ENCODE measurements at places on chromosomes 4 and X.

GRCh38 chr4:124854968-124855367 lies 142.4 kb upstream of the ANKRD50 start:
- DNase-seq = no peak

DNA sequence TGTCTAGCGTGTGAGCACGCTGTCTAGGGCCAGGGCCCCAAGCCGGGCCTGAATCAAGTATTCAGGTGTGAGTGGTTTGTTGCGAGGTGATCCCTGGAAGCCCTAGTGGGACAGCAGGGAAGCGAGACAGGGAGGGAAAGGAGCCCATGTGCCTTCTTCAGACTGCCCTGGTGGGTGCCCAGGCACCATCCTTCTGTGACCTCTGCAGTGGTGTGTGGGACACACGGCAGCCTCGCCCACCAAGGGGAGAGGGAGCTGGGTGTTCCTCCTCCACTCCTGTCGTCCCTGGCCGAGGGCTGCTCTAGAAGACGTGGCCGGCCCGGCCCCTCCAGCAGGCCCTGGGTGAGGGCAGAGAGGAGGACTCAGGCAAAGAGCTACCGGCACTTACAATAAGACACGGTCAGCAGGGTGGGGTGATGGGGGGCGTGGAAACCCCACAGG lies 47.4 kb downstream of the HTRA3 start:
- no peak for DNase-seq

GRCh38 chr4:189530848-189531247 lies 409.8 kb upstream of the FRG1 start:
- no peak for DNase-seq

- DNase-seq = no peak
Measured at GRCh38 chr4:53100501-53101190, 238.5 kb downstream of the RASL11B start.

GRCh38 chrX:9856588-9856987 lies 70.4 kb downstream of the SHROOM2 start:
- no peak for DNase-seq

DNA sequence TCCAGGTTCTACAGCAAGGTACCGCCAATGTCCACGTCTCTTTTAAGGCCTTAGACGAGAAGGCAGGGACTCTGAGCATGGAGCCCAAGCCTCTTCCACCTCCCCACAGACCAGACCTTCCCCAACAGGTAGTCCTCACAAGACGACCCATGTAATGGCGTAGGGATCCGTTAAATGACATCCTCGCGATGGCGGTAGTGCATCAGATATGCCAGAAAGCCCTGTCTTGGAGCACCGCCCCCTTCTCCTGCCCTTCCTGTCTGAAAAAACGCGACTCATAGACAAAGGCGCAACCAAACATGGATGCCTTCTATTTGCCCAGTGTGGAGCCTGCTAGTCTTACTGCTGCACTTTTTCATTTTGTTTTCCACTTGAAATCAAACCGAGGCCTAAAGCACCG lies 185.4 kb downstream of the OR13H1 start:
- peak; percentile 48 for DNase-seq

GRCh38 chr4:151674804-151675391 lies 85.9 kb downstream of the GATB start:
- no peak for DNase-seq

- no peak for DNase-seq
Measured at GRCh38 chr4:7369511-7369910, 65.2 kb downstream of the PSAPL1 start.

DNA sequence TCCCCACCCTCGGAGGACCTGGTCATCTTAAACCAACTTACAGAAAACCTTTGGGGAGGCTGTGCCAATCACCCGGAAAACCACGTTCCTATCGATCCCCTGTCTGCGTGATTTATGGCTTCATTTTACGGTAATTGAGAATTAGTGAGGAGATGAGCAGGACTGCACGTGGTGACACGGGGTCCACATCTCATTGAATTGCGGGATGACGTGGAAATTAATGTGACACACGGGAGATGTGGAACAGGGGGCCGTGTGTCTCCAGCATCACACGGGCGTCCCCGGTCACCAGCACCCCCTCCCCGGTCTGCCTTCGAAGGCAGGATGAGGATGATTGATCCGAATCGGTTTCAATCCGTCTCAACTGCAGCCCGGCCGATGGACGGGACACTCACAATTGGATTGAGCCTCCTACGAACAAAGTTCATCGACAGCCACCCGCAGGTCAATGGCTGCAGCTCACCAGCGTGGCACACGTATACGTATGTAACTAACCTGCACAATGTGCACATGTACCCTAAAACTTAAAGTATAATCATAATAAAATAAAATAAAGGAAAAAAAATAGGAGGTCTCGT lies 160.3 kb downstream of the SHOX start:
- DNase-seq = no peak

- DNase-seq = no peak
Measured at GRCh38 chr4:167119392-167119791, 114.9 kb downstream of the SPOCK3 start.

GRCh38 chr4:22897520-22898108 lies 204.9 kb downstream of the GBA3 start:
- DNase-seq = peak; percentile 26

DNA sequence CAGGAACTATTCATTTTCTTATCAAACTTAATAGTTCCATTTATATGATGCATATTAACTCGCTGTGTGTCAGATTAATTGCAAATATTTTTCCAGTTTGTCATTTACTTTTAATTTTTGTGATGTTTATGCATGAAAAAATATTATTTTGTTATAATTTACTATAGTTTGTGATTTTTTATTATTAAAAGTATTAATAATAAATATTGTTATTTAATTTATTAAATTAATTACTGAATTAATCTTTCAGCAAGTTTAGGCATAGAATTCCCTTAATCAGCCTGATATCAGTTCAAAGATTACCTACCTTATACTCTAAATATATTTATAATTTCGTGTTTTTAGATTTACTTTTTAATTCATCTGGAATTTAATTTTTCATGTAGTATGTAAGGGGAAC lies 15.5 kb upstream of the ATOH1 start:
- no peak for DNase-seq

- no peak for DNase-seq
Measured at GRCh38 chr4:111400741-111401140, 744.5 kb upstream of the FAM241A start.

- no peak for DNase-seq
Measured at GRCh38 chr4:158771776-158772175, 3.0 kb downstream of the FNIP2 start.

GRCh38 chr4:19739101-19739651 lies 512.5 kb upstream of the SLIT2 start:
- peak; percentile 63 for DNase-seq

DNA sequence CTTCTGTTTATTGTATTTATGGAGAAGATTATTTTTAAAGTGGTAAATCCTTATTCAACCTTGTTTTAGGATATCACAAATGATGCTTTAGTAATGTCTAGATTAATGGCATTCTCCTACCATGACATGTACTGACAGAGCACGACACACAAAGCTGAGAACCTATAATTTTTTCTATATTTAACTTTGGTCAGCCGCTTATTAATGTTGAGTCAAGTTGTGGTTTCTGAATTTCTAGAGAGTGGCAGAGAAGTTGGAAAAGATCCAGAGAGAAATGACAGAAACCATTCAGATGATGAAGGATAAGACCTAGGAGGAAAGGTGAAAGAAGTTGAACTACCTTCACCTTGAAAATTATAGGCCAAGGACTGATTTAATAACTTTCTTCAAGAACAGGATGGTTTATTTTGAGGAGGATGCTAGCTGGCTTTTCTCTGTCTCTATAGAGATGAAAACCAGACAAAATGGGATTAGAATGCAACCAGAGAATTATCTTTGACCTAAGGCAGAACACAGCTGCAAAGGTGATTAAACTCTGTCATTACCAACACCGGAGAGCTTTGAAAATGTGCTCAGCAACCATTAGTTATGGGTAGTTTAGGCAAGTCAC lies 62.6 kb upstream of the TSPAN5 start:
- peak; percentile 49 for DNase-seq

- no peak for DNase-seq
Measured at GRCh38 chr4:144295286-144295995, 154.9 kb upstream of the GYPA start.

DNA sequence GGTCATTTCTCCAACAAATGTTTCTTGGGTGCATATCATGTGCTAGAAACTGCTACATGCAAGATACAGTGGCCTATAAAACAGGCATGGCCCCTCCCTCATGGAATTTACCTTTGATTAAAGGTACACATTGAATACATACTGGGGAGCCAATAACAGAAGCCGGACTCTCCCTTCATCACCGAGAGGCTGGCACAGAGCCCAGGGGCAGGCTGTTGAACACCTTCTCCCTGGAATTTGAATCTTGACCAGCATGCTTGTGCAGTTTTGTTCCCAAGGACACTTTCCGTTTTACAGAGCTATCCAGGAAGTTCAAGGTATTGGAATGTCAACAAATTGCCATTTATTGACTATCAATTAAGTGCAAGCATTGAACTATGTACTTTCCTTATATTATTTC lies 33.2 kb downstream of the PPARGC1A start:
- no peak for DNase-seq

DNA sequence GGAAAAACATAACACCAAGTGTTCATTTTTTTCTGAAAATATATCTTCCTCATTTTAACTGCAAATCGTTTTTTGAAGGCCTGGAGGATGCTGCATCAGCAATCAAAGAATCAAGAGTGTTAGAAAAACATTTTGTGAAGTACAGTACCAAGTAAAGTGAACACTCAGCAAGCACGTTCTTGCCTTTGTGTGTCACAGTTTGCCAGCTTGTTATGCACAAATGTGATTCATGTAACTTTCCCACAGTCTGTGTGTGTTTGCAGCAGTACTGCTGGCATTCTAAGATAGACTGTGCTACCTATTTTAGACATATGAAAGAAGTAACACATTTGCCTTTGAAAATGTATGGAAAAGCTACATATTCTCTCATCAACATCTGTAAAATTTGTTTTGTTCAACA lies 1617.7 kb downstream of the RPA4 start:
- no peak for DNase-seq

DNA sequence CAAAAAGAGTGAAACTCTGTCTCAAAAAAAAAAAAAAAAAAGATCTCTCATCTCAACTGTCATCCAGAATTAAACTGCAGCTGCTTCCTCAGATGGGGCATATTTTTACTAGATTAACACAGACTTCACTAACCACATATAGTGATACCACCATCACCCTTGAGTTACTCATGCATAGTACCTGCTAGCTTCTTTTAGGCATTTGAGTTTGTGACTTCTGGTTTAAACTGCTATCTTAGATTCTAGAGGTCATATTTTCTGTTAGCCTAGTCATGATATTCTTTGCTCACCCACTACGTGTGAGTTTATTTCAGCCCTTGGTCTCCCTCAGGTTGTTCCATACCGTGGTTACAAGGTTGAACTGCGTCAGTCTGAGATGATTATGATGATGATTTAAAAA lies 154.9 kb upstream of the BMP3 start:
- no peak for DNase-seq

DNA sequence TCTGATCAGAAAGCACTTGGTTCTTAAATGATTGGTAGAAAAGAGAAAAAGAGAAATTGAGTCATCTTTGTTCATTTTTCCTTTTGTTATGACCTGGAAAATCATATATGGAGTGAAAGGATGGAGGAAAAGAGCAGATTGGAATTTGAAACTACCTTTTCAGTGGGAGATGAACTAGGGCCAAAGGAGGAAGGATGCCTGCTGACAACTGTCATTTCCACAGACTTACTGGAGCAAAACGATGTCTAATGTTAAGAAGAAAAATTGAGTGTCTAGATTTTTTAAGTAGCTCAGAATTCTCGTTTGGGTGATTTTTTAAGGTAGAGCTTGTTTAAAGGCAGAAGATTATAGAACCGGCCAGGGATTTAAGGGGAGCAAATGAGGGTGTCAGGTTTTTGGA lies 144.6 kb upstream of the KCNIP4 start:
- no peak for DNase-seq

GRCh38 chrX:40157228-40158035 lies 59.7 kb upstream of the BCOR start:
- DNase-seq = no peak

- DNase-seq = no peak
Measured at GRCh38 chr4:154727540-154727939, 16.3 kb upstream of the LRAT start.

DNA sequence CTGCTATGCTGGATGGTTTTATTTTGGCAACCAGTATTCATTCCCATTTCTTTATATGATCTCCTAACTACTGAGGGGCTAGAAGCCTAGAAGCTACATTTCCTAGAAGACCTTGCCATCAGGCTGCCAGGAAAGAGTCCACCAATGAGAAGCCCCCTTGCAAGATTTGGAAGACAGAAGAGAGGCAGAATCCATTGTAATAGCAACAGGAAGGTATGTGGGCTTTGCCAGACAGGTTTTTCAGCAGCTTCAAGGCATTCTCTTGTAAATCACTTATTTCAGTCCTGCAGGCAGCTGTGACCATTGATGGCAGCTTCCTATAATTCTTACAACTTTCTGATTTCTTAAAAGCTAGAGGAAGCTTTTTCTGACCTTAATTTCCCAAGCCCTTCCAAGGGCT lies 148.3 kb upstream of the NHS start:
- no peak for DNase-seq

DNA sequence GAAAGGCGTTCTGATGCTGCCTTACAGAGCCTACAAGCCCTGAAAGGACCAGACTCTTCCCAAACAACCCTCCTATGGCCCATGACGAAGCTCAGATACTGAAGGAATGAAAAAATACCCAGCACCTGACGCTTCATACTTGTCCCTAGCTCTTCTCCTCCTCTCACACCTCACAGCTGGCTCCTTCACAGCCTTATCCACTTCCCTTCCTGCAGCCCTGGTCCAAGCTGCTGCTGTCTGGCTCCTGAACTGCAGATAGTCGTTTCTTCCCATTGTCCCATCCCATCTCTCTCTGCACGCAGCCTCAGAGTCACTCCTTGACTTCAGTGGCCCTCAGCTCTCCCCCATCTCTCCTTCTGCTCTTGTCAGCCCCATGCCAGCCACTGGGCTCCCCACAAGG lies 56.6 kb downstream of the FAM193A start:
- DNase-seq = no peak

DNA sequence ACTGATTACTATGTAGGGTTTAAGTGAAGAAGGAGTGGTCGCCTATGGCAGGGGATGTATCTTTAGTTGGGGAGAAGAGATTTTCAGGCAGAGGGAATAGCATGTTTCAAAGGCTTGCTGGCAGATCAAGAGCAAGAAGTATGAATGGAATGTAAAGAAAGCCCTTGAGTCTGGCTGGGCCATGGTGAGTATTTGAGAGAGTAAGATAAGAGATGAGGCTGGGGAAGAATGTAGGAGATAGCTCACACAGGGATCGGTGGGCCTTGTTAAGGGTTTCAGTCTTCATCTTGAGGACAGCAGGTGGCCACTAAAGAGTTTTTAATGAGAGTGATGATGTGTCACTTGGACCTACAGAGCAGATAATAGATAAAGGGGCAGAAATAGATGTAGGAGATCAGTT lies 319.1 kb upstream of the RPS6KA3 start:
- no peak for DNase-seq

GRCh38 chr4:99054428-99054994 lies 34.1 kb downstream of the ADH5 start:
- no peak for DNase-seq

GRCh38 chr4:148975464-148975863 lies 533.2 kb upstream of the NR3C2 start:
- DNase-seq = no peak

Data from urothelium cell line (cell line).